CD4-positive, alpha-beta T cell treated with Interleukin-2 at 100 ng/mL for 4 hours (primary cell): ENCODE measurements at places on chromosomes 3 and 15.

GRCh38 chr3:46693892-46694226 is 380 bp upstream of the ALS2CL start:
- DNase-seq, result peak; percentile 52

- DNase-seq, result no peak
These were observed 836.2 kb downstream of the AGBL1 start for GRCh38 chr15:86915811-86916331.

GRCh38 chr3:157460253-157460652 is 23.6 kb downstream of the PTX3 start:
- no peak for DNase-seq

DNA sequence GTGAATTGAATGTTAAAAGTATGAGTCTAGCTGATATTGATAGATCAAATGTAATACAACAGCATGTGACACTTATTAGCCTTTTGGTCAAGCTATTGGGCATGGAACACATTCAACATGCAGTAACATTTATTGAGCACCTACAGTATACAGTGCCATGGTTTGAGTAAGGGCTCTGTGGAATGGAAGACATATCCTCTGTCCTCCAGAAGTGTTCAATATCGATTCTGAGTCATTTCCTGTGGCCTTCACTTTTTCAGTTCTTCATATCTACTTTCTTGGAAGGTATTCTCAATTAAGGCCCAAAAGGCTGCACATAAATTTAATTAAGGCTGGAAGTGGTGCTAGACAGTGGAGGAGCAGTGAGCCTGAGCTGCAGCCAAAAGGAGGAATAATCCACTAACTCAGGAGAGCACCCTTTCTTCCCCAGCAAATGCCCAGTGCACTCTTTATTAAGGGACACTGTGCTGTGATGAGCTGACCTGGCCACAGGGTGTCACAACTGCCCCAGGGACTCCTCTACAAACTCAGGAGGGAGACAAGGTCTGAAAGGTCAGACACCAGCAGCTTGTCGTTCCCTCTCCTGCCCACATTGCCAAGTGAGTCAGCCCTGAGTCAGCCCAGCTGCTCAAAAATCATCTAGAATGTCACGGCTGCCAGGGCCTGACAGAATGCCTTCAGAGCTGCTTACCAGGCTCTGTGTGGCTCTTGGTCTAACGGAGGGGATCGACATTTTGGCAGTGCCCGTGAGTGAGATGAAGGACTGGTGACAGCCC is 544.8 kb downstream of the AGBL1 start:
- DNase-seq, result peak; percentile 69

DNA sequence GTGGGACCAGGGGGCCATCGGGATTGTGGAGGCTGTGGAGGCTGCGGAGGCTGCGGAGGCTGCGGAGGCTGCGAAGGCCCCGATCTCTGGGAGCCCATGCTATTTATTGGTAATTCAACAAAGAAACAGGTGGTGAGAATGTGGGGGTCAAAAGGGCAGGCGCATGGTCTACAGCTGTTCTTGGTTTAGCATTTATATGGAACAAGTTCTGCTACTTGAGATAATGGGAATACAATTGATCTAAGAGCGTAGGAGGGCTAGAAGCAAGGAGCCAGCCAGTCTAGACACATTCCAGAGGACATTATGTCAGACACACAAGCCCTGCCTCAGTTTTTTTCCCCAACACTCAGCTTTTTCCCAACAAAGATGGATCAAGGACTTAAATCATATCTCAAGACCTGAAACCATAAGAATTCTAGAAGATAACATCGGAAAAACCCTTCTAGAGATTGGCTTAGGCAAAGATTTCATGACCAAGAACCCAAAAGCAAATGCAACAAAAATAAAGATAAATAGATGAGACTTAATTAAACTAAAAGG is 20.1 kb downstream of the C3orf80 start:
- no peak for DNase-seq

- DNase-seq, result no peak
These were observed 60.2 kb downstream of the TRIM69 start for GRCh38 chr15:44796508-44796907.

GRCh38 chr15:82315519-82316246 is 33.6 kb downstream of the GOLGA6L10 start:
- no peak for DNase-seq

GRCh38 chr3:65855370-65856100 is 183.2 kb downstream of the MAGI1 start:
- no peak for DNase-seq

GRCh38 chr3:160707187-160707794 is 30.3 kb downstream of the ARL14 start:
- DNase-seq, result peak; percentile 55

GRCh38 chr3:133412183-133413132 is 12.6 kb downstream of the BFSP2 start:
- no peak for DNase-seq

- no peak for DNase-seq
These were observed 19.5 kb downstream of the BMF start for GRCh38 chr15:40088929-40089755.

DNA sequence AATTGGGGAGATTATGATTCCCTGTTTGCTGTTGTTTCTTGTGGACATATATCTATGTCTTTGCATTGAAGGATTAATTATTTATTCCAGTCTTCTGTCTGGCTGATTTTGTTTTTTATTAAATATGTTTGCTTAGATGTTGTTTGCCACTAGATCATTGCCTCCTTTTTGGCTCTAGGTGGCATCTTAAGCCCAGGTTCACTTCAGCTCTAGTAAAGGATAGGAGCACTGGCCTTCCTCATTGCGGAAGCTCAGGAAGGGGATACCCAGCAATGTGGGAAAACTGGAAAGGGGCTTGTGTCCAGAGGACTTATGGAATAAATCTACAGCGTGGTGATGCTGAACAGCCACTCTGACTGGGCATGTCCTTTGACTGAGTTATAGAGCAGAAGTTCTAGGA is 821.6 kb downstream of the PDCD6IP start:
- no peak for DNase-seq

GRCh38 chr3:134768116-134768515 is 26.9 kb upstream of the EPHB1 start:
- no peak for DNase-seq

DNA sequence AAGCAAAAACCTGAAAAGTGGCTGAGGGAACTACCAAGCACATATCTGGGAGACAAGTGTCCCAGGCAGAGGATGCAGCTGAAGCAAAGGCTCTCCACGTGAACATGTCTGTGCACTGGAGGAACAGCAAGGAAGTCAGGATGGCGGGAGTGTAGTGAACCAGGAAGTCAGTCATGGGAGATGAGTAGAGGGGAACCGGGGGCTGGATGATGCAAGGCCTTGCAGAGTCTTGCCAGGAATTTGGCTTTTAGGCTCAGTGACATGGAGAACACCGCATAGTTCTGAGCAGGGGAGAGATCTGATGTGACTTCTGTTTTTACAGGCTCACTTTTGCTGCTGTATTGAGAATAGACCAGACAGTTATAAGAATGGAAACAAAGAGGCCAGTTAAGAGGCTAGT is 19.0 kb downstream of the C2CD4A start:
- no peak for DNase-seq

DNA sequence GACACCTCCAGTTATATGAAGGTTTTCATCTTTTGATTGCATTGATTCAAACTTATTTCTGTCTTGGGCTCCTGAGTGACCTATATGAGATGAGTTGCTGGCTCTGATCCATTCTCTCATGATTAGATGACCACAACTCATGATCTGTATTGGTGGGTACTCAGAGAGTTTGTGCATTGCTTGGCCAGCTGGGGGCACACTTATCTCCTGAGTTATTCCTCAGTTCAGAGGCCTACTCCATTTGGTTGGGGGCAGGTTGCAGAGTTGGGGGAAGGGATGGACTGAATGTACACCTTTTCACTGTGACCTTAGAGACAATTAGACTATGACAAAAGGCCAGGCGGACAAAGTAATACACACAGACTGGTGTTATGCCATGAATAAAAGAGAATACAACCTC is 166.2 kb upstream of the SEMA6D start:
- DNase-seq, result no peak

DNA sequence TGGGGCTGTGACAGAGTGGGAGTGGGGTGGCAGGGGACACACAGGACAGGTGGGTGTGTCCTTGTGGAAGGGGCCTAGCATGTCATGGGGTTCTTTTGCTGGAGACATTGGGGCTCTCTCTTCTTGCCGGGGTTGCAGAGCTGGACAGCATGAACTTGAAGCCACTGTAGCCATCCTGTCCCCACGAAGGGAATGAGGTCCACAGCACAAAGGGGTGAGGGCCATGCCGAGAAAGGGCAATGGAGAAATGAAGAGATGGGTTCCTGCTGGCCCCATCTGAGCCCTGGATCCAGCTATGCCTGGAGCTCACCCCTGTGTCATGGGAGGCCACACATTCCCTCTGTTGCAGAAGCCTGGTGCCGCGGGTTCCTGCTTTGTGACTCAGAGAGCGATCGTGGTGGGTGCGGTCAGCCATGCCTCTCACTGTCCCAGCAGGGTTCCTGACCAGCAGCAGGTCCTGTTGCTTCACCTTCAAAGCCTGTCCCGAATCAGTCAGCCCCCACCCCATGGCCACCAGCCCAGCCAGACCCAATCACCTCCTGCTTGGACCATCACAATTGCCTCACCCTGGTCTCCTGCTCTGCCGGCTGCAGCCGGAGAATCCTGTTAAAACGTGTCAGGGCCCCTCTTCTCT is 50.0 kb downstream of the DNAJB8 start:
- no peak for DNase-seq

DNA sequence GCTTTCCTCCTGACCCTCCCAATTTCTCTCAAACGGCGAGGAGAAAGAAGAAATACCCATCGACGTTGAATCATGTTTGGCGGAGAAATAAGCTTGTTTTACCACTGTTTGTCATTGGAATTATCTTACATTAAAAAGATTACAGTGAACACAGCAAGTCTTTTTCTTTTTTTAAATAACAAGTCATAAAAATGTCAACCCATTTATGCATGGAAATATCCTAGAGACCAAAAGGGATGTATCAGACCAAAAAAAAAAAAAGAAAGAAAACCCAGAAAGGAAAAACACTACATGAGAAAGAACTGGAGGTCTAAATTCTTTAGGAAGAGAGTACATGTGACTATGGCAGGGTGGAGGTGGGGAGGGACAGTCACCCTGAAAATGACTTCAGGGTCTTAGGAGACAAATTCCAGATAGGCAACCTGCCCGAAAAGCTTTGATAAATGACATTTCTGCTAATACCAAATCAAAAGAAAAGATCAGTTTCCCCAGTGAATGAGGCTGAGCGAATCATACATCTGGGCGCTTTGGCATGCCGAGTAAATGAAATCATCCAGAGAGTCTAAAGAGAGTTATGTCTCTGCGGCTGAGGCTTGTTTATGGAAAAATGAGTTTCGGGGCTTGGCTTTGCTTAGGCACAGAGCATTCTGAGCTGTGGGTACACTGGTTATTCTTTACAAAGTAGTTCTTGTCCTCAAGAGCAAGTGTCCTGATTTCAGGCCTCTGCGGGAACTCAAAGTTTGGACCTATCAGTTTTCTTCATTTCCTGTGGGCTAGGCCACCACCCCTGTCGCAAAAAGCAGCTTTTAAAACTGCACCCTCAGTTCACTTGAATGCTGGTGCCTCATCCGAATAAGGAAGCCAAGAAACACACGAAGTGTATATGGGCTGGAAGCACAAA is 110.1 kb upstream of the TGFBR2 start:
- no peak for DNase-seq

- DNase-seq, result no peak
These were observed 188.3 kb upstream of the CNTN4 start for GRCh38 chr3:1910322-1910721.

DNA sequence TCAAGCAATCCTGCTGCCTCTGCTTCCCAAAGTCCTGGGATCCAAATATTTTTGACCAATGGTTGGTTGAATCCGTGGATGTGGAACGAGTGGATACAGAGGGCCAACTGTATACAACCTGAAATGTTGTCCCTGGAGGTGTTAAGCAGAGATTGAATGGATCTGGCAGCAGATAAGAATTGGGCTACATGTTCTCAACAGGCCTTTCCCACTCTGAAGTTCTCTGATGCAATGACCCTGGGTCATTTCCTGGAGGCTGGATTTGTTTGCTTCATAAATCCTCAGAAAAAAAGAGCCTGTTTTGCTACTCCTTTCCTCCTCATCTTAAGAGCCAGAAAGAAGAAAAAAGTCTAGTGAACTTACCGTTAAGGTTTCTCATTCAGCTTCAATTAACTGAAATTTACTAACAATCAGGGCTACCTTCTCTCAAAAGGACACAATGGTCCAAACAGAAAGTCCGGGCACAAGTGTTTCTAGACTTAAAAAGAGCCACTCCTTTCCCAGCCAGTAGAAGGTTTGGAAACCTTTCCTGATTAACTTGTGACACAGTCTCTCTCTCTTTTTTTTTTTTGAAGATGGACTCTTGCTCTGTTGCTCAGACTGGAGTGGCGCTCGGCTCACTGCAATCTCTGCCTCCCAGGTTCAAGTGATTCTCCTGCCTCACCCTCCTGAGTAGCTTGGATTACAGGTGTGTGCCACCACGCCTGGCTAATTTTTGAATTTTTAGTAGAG is 6.5 kb downstream of the ARHGEF3 start:
- DNase-seq, result no peak

DNA sequence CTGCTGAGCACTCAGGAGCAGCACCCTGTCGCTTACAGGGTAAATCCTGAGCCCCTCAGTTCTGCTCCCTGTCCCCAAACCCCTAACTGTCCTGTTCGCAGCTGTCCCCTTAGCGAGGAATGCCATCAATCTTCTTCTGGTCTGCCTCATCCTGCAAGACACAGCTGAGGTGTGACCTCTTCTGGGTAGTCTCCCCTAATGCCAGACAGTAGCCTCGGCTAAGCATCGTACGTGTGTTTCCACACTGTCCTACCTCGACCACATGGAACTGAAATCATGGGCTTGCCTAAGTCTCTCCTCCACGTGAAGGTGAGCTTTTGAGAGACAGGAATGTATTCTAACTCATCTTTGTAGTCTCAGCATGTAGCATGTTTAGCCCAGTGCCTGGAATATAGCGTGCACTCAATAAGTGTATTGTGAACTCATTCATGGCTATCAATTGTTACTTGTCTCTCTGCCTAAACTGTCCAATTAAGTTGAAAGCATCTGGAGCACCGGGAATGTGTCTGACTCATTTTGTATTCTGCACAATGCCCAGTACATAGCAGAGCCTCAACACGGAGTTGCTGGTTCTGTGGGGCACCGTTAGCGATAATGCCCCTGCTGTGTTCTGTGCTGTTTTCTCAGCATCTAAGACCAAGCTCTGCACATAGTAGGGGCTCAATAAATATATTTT is 90.2 kb downstream of the HES1 start:
- no peak for DNase-seq
